ENCODE measurements at places on chromosomes 3 and 15. TPM values are rescaled to one million over a fixed set of nuclear protein-coding genes. Genes with fewer than 3 reads are reported as not detected.

The DNAH12 gene
- under 0.01 TPM for total RNA-seq

The ZNF717 gene
- 10.5 TPM for total RNA-seq

The CLDN18 gene
- not detected for total RNA-seq

The LYSMD4 gene
- total RNA-seq = 5.2 TPM

The RASGRF1 gene
- total RNA-seq = 0.98 TPM

The CTXN2 gene
- not detected for total RNA-seq

The TM6SF1 gene
- 19.7 TPM for total RNA-seq

The DUOXA2 gene
- total RNA-seq = not detected

The TMEM40 gene
- total RNA-seq = not detected

The DLL4 gene
- 99.3 TPM for total RNA-seq

The C3orf49 gene
- total RNA-seq = not detected

The CCNDBP1 gene
- total RNA-seq = 105 TPM

All from dermis lymphatic vessel endothelial cell (primary cell).